Gastrocnemius medialis (tissue), 4 donors: ENCODE measurements at places on chromosomes 11 and 22. TPM values are rescaled to one million over a fixed set of nuclear protein-coding genes. Genes with fewer than 3 reads are reported as not detected.

GRCh38 chr22:43520632-43521039 lies 108.8 kb downstream of the MPPED1 start:
- no peak overlapping the region for H3K4me3 ChIP-seq
- no peaks in the 10 kb centered on the region for H3K36me3 ChIP-seq
- no peak overlapping the region for H3K27ac ChIP-seq
- H3K4me1 ChIP-seq = peaks cover 3% of the 10 kb centered on the region

DNA sequence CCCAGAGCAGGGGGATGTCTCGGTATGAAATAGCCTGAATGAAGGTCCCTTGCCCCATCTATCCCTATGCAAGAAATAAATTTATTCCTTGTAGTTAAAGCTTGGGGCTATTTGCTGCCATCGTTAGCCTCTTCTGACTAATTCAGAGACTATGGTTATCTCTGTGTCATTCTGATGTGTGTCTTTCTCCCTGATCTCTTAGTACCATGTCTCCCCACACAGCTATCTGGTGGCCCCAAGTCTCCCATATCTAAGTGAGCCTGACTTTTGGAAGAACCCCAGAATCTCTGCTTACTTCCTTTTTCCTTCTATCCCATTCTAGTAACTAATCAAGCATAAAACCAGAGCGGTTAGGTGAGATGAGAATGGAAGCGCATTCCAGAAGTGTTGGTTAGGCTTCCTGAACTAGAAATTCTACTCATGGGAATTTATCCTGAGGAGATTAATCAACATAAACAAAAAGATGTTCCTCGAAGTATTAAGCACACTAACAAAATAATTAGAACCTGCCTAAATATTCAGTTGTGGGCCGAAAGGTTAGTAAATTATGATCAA lies 71.4 kb upstream of the BMAL1 start:
- H3K4me1 ChIP-seq = no peaks in the 10 kb centered on the region
- no peaks in the 10 kb centered on the region for H3K36me3 ChIP-seq
- no peak overlapping the region for H3K27ac ChIP-seq
- H3K4me3 ChIP-seq = no peak overlapping the region
- no peak for DNase-seq

PARVG gene
- 1.8 TPM for total RNA-seq

GRCh38 chr22:26289611-26290101 lies 120.4 kb downstream of the SEZ6L start:
- no peaks in the 10 kb centered on the region for H3K36me3 ChIP-seq
- no peak for DNase-seq
- no peak overlapping the region for H3K4me3 ChIP-seq

DNA sequence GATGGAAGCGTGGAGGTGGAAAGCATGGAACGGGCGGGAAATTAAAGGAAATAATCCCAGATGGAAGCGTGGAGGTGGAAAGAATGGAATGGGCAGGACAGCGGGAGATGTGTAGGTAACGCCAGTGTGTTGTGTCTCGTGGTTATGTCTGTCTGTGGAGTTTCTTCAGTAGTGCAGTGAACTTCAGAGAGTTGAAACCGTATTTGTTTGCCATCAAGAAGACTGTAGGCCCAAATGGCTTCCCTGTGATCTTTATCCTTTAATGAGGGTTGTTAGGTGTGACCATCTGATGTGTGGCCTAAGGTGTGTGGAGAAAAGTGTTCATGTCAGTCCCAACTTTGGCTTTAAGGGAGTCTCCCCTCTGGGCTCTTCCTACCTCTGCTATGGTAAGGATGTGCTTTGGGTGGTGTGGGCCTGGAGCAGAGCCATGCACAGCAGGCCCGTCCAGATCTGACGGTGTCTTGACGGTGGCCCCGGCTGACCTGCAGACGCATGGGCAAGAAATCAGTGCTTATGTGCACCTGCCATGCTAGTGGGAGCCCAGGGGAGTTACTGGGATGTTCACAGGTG lies 39.6 kb downstream of the AP2A2 start:
- no peak for DNase-seq
- H3K4me1 ChIP-seq = no peaks in the 10 kb centered on the region
- H3K27ac ChIP-seq = no peak overlapping the region
- no peak overlapping the region for H3K4me3 ChIP-seq

JAM3 gene
- 9.7 TPM for total RNA-seq

GRCh38 chr11:19079643-19080440 lies 19.3 kb upstream of the MRGPRX2 start:
- H3K4me1 ChIP-seq = peaks cover 4% of the 10 kb centered on the region
- H3K4me3 ChIP-seq = no peak overlapping the region
- DNase-seq = no peak
- no peaks in the 10 kb centered on the region for H3K36me3 ChIP-seq

DNA sequence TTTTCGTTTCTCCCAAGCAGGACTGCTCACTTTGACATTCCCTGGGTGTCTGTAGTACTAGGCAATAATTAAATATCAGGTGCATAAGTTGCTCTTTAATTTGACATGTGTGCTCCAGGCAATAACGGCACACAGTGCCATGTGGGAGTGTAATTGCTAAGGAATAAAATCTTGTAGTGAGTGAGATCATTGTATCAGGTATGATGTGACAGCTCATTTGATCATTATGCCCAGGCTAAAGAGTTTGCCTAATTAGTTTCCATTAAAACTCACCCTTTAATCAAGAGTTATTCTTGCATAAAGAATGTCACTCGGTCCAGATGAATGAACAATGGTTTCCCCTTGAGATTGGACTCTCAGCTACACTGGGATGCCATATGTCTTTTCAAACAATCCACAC lies 220.0 kb downstream of the INSC start:
- no peak for DNase-seq
- H3K4me1 ChIP-seq = no peaks in the 10 kb centered on the region

DNA sequence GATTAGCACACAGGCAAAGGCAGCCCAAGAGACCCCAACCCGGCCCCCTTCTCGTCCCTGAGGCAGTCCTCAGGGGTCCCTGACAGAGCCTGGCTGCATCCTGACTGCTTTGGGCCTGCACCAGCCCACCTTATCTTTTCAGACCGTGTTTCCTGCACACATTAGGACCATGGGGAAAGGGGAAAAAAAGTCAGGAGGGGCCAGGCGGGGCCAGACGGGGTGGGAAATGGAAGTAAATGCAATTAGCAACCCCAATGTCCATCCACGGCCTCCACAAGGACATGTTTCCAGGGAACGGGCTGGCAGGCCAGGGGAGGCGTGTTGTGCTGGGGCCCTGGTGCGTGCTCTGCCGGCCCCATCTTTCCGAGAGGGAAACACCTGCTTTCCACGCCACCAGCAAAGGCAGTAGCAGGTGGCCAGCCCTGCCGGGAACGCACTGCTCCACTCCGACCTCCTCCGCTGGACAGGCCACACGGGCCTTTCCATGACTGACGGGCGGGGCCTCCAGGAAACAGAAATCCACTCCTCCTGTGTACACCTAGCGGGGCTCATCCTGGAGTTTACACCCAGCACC lies 7.4 kb downstream of the EHD1 start:
- no peak for DNase-seq
- peaks cover 71% of the 10 kb centered on the region for H3K4me1 ChIP-seq
- H3K27me3 ChIP-seq = no peaks in the 10 kb centered on the region
- H3K27ac ChIP-seq = peak overlapping the region; percentile 84

GRCh38 chr11:128246810-128247594 lies 340.4 kb downstream of the ETS1 start:
- no peaks in the 10 kb centered on the region for H3K36me3 ChIP-seq
- H3K27ac ChIP-seq = no peak overlapping the region
- H3K4me3 ChIP-seq = no peak overlapping the region

GRCh38 chr22:17997456-17997855 lies 26.9 kb downstream of the MICAL3 start:
- no peaks in the 10 kb centered on the region for H3K36me3 ChIP-seq
- no peak overlapping the region for H3K4me3 ChIP-seq
- no peaks in the 10 kb centered on the region for H3K27me3 ChIP-seq
- no peak overlapping the region for H3K27ac ChIP-seq
- no peak for DNase-seq
- H3K4me1 ChIP-seq = peaks cover 13% of the 10 kb centered on the region

DNA sequence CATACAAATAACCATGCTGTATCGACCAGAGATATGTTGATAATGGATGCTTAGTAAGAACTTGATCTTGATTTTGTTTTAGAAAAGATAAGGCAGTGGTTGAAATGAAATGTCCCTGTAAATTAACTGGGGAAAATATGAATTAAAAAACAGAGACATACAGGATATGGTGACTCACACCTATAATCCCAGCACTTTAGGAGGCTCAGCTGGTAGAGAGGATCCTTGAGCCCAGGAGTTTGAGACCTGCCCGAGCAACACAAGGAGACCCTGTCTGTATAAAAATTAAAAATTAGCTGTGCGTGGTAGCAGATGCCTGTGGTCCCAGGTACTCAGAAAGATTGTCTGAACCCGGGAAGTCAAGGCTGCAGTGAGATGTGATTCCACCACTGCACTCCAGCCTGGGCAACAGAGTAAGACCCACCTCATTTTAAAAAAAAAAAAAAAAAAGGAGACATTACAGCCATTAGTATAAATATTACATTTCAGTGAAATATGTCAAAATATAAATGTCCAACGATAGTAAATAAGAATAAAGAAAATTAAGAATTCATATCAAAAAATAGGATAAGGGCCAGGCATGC lies 4.6 kb downstream of the PICALM start:
- DNase-seq = no peak
- peak overlapping the region; percentile 91 for H3K4me3 ChIP-seq
- no peaks in the 10 kb centered on the region for H3K36me3 ChIP-seq
- H3K27me3 ChIP-seq = no peaks in the 10 kb centered on the region

GRCh38 chr11:315051-315481 lies 1.2 kb downstream of the IFITM1 start:
- no peak for DNase-seq
- H3K27ac ChIP-seq = peak overlapping the region; percentile 74
- peaks cover 5% of the 10 kb centered on the region for H3K27me3 ChIP-seq
- no peaks in the 10 kb centered on the region for H3K36me3 ChIP-seq
- peak overlapping the region; percentile 48 for H3K4me3 ChIP-seq
- peaks cover 5% of the 10 kb centered on the region for H3K4me1 ChIP-seq

- H3K27ac ChIP-seq = no peak overlapping the region
- H3K27me3 ChIP-seq = no peaks in the 10 kb centered on the region
- no peak for DNase-seq
- no peaks in the 10 kb centered on the region for H3K36me3 ChIP-seq
- H3K4me3 ChIP-seq = no peak overlapping the region
- no peaks in the 10 kb centered on the region for H3K4me1 ChIP-seq
Observed at GRCh38 chr11:57373146-57373545, 7.8 kb downstream of the PRG3 start.

TRPM5 gene
- not detected for total RNA-seq

- no peaks in the 10 kb centered on the region for H3K36me3 ChIP-seq
- no peak overlapping the region for H3K27ac ChIP-seq
- H3K4me3 ChIP-seq = no peak overlapping the region
- H3K4me1 ChIP-seq = no peaks in the 10 kb centered on the region
Observed at GRCh38 chr11:132632641-132633124, 899.6 kb downstream of the OPCML start.

TESMIN gene
- total RNA-seq = not detected

DNA sequence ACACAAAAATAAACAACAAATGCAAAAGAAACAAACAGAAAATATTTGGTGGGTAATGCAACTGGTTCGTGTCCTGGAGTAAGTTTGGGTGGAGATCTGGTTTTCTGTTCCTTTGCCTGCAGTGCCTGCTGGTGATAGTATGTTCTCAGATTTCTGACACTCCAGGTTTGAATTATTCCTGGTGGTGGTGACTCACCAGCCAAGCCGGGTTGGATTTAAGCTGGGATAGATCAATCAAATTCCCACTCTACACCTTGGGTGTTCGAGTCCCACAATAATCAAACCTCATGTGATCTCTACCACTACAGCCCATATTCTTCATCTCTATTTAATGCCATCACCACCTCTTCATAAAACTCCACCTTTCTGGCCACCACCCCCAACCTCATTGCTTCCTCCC lies 421.8 kb downstream of the NTM start:
- H3K27me3 ChIP-seq = no peaks in the 10 kb centered on the region
- no peak overlapping the region for H3K4me3 ChIP-seq
- no peak for DNase-seq
- no peaks in the 10 kb centered on the region for H3K4me1 ChIP-seq
- H3K27ac ChIP-seq = no peak overlapping the region

- H3K36me3 ChIP-seq = no peaks in the 10 kb centered on the region
- H3K27me3 ChIP-seq = no peaks in the 10 kb centered on the region
- H3K4me3 ChIP-seq = no peak overlapping the region
- H3K27ac ChIP-seq = no peak overlapping the region
Observed at GRCh38 chr22:48745842-48746788, 1081.6 kb downstream of the BRD1 start.

DNA sequence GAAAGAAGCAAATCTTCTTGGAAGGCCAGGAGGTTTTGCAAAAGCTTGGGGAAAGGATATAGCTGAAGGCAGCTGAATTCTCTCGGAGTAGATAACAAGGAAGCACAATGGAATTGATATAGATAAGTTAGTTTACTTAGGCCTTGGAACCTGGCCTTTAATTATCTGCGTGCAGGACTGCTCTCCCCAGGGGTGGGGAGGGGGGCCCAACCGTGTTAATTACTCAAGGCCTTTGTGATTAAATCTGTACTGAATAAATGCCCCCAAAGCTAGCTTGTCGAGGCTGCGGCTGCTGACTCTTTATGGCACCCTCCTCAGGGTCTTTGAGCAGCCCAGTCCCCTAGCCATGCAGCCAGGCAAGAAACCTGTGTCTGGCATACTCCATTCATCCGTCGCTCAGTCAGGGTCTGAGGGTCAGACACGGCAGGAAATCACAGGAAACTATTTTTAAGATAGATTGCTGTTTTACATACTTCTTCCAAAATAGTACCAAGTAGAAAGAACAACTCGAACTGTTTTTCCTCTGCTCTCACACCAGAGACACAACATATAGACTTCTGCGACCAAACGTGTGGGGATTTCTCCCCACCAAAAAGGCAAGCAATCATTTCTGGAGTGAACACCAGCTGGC lies 36.5 kb downstream of the MS4A2 start:
- no peaks in the 10 kb centered on the region for H3K27me3 ChIP-seq
- no peaks in the 10 kb centered on the region for H3K4me1 ChIP-seq
- no peaks in the 10 kb centered on the region for H3K36me3 ChIP-seq
- no peak for DNase-seq

- no peak for DNase-seq
- H3K4me3 ChIP-seq = no peak overlapping the region
- no peaks in the 10 kb centered on the region for H3K27me3 ChIP-seq
- H3K4me1 ChIP-seq = peaks cover 5% of the 10 kb centered on the region
Observed at GRCh38 chr11:113732092-113732491, 26.0 kb upstream of the TMPRSS5 start.

GRCh38 chr11:75740681-75741080 lies 23.0 kb downstream of the MOGAT2 start:
- no peaks in the 10 kb centered on the region for H3K27me3 ChIP-seq
- no peak overlapping the region for H3K27ac ChIP-seq
- H3K4me3 ChIP-seq = no peak overlapping the region
- no peak for DNase-seq
- no peaks in the 10 kb centered on the region for H3K36me3 ChIP-seq

SEC14L6 gene
- total RNA-seq = not detected

SCN2B gene
- total RNA-seq = 1.9 TPM

DAGLA gene
- total RNA-seq = 0.58 TPM

CDC45 gene
- total RNA-seq = not detected

DNA sequence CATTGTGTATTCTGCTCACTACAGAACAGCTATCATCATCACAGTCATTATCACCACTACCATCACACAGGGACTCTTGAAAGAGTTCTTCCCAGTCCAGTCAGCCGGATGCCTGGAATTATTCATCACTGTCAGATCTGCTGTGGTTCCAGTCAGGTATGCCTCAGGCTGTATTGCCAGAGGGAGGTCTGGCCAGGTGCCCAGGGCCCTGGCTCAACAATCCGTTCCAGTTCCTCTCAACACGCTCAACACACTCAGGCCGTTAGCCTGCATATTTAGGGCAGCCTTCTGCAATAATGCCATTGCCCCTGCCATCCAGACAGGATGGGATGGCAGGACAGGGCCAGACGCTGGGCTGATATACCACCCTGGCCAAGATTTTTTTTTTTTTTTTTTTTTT lies 28.6 kb upstream of the RASL10A start:
- H3K27me3 ChIP-seq = no peaks in the 10 kb centered on the region
